Stimulated activated CD4-positive, alpha-beta T cell treated with anti-CD3 and anti-CD28 coated beads, TNF-alpha, amount 100 ng/mL, for 4 hours (primary cell): ENCODE measurements at places on chromosomes 11 and 22.

DNA sequence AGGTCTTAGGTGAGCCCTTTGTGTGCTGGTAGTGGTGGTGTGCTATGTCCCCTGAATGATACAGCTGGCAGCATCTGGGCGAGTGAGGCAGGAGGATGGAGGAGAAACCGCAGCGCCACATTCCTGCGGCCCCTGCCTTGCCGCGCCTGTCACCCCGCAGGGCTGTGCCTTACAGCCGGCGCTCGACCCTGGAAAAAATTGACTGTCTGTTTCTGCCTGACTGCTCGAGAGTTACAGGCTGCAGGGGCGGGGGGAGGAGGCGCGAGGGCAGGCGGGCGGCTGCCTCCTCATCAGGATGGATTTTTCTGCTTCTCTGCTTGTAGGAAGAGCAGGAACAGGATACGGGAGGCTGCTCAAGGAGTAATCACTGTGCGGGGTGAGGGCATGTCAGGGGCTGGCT is 443.4 kb downstream of the MIAT start:
- no peak for DNase-seq

DNA sequence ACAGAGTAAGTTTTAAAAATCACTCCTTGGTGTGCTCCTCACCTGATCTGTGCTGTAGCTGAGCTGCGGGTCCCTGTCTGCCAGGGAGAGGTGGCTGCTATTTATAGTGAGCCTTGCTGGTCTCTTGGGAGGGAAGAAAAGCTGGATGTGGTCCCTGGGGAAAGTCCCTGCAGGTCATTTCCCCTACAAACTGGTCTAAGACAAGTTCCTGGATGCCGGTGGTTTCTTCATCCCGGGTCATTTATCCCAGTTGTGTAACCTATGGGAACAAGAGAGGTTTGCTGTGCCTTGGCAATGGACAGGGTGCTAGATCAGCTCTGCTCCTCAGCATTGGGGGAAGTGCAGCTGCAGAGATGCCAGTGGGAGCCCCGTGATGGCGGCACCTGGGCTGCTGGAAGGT is at the start of gene SAA2:
Gene SAA2, minus strand, starts transcription at position 108 of the 400 bp plus-strand sequence. CDS start 657 bp downstream, outside the sequence.
- DNase-seq = no peak

GRCh38 chr11:76820184-76820566 is 37.0 kb downstream of the TSKU start:
- no peak for DNase-seq

DNA sequence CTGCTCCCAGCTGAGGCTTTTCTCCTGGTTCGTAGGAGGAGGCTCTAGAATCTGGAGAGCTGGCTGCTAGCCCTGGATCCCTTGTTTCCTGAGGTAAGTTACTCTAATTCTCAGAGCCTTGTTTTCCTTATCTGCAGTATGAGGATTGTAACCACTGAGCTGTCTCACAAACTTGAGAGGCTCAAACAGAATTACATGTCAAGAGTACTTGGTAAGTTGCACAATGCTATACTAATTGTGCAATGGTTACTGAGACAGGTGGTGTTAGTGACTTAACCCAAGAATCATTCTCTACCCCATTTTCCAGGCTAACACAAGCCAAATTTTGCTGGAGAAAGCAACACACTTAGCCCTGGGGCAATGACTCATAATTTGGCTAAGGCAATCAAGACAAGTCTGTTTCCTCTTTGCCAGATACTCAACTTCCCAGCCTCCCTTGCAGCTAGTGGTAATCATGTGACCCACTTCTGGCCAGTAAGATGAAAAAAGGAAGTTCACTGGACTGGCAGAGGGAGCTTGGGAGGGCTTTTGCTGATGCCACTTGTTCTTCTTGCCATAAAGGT is 348.0 kb downstream of the TENM4 start:
- DNase-seq = no peak

GRCh38 chr11:1644601-1645356 is 15.2 kb downstream of the KRTAP5-5 start:
- DNase-seq = no peak

DNA sequence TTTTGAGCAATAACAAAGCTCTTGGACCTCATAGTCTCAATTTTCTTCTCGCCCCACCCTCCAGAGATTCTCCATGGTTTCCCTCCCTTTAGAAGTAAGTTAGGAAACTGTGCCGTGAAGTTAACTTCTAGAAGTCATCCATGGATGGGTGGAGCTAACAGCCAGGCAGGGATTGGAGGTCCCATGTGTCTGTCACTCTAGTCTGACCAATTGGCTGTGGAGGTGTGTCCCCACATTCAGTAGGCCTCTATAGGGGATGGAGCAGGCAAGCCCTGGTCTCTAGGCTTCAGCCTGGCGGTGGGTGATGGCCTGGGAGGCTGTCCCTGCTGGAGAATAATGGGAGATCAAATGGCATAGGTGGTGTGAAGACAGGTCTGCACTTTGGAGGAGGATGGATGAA is 50.7 kb downstream of the TP53I11 start:
- no peak for DNase-seq

GRCh38 chr11:133903875-133904817 is 52.6 kb downstream of the IGSF9B start:
- DNase-seq = no peak

DNA sequence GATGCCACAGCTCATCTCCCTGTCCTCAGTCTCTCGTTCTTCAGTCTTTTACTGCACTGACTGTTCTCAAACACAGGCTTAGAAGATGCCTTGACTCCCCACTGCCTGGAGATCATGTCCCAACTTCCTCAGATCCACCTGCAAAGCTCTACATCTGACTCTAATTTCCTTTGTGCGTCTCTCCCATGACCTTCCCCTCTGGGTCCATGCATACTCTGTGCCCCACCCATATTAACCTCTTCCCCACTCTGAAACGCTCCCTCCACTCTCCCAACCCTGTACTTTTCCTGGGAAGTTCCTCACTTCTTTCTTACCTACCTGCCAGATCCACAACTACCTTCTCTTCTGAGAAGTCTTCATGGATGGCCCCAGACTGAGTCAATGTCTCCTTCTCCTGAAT is 16.6 kb downstream of the IRAG1 start:
- no peak for DNase-seq

DNA sequence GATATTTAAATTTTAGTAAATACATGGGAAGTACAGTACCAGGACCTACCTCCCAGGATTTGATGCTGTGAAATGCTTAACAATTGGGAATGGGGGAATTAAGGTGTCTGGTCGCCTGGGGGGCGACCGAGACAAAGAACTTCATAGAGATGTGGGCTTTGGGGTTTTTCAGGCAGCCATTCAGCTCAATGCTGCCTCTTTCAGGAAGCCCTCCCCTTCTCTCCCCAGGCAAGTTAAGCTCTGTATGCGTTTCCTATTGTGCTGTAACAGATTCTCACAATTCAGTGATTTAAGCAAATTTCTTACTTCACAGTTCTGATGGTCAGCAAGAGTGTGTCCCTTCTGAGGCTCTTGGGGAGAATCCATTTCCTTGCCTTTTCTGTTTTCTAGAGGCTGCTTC is 53.8 kb downstream of the KIAA1671 start:
- no peak for DNase-seq

DNA sequence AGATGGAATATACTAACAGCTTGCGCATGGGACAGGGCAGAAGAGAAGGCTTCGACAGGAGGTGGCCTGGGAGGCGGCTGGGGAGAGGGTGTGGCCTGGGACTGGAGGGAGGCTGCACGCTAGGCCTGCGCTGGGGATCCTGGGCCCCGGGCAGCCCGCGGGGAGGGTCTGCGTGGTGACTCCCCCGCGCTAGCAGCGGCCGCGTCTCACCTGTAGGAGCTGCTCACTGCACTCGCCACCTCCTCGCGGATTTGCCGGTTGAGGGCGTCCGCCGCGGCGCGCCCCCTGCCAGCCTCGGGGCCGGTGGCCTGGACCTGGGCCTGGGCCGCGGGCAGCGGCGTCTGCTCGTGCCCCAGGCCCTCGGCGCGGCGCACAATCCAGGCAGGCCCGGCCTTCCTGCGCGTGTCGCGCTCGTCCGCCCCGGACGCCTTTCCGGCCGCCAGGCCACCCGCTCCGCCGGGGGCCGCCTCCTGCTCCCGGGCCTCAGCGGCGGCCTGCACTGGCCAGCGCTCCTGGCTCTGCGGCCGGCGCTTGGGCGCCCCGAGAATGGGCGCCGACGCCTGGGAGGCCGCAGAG is 1.5 kb downstream of the MAP6 start:
- DNase-seq = no peak

- no peak for DNase-seq
These were observed 14.8 kb downstream of the B3GNT6 start for GRCh38 chr11:77049026-77049425.

DNA sequence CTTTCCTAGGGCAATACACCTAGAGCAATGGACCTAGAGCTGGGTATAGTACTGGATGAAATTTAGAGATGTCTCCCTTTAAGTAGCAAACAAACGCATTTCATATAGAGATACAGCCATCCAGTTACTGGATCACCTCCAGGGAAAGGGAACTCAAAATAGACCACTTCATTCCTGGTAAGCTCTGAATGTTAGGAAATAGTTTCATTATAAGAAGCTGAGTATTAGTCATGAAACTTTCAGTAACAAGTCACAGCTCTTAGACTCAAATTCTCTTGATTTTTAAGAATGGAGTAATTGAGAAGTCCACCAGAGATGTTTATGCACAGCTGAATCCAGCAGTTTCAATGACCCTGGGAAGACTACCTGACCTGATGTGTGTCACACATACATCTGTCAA is 221.9 kb downstream of the FAM76B start:
- no peak for DNase-seq

DNA sequence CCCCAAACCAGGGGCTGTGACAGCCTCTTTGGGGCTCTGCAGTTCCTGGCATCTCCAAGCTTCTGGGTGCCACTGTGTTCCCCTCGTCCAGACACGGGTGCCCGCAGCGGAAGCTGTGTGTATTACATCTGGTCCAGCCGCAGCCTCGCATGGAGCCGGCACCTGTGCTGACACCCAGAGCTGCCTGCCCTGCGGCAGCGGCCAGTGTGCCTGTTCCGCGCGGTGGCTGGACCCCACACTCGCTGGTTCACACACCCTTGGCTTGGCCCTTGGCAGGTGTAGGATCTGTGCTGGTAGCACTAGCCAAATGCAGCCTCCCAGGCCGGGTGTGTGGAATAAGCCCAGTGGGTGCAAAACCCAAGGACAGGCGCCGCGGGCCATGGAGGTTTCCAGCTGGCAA is 24.5 kb upstream of the RNASEH2C start:
- no peak for DNase-seq

DNA sequence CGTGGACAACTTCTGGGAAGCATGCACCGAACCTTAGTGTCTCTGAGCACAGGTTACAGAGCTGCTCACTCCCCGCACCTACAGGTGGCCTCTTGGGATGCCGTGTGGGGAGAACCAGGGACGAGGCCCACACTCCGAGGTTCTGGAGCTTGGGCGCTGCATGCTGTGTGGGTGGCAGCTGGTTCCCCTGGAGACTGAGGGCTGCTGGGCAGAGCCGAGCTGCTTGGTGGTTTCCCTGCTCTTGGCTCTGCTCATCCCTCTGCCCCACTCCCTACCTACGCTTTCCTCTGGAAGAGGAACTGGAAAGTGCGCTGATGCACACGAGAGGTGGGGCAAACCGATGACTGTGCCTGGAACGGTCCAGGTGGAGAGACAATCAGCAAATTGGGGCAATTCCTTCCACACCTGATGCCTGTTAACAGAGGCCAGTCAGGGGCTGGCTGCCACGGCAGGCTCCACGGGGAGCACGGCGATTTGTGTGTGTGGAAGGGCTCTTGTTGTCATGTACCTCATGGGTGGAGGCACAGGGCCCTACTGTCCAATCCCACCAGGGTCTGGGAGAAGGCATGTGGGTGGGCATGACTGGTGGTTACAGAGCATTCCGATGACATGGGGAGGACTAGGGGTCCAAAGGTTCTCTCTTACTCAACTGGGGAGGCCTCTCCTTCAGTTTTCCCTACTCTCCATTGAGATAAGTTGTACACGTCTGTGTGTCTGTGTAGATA is 60.9 kb downstream of the ST14 start:
- no peak for DNase-seq

DNA sequence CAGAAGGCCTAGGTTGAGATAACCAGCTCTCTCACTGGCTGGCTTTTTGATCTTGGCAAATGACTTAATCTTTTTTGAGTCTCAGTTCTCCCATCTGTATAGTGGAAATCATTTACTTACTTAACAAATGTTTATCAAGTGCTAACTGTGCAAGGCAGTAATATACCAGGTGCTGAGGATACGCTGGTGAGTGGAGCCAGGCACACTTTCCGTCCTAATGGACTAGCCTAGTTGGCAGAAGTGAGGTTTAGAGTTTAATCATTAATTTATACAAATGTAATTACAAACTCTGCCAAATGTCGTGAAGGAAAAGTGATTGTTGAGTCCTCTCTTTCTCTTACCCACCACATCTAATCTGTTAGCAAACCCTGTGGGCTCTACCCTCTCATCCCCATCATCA is 33.3 kb downstream of the EXT2 start:
- no peak for DNase-seq

DNA sequence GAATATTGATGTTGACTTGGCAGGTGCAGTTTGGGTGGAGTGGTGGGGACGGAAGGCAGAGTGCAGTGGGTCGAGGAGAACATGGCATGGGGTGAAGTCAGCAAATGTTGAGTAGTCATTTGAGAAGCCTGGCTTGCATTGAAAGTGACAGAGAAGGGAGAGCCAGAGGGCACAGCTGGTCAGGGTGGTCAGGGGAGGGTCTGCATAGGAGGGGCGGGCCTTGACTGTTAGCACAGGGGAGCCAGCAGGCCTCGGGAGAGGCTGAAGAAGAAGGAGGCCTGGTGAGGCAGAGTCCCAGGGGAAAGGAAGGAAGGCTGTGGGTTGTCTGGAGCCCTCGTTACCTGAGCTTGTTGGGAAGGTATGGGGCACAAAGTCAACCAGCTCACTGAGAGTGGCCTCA is 230.8 kb upstream of the TBCEL start:
- DNase-seq = no peak

DNA sequence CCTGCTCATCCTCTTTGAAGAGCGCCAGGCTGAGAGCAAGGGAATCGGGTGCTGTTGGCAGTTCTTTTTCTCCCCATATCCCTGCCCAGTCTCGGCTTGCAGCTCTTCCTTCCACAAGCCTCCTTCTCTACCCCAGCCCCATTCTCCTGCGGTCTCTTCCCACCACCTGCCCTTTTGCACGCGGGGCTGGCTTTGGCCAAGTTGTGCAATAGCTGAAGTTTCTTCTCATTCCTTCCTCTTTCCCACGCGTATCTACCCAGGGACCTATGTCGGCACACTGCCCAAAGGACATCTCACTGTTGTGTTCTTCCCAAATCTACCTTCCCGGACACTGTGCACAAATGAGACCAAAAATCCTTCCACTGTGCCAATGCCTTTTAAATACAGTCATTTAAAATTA is 22.3 kb upstream of the HTR3A start:
- DNase-seq = no peak

- DNase-seq = no peak
These were observed 4.7 kb downstream of the PLAAT3 start for GRCh38 chr11:63609536-63609935.

GRCh38 chr11:113446112-113446511 is 29.1 kb downstream of the DRD2 start:
- no peak for DNase-seq

GRCh38 chr11:92246630-92247029 is 22.0 kb downstream of the FAT3 start:
- DNase-seq = no peak

- DNase-seq = no peak
These were observed 526 bp downstream of the C1QTNF6 start for GRCh38 chr22:37187552-37187890.

- DNase-seq = no peak
These were observed 76.4 kb downstream of the GGTLC2 start for GRCh38 chr22:22720724-22721261.
